ENCODE measurements at places on chromosomes 5 and 9.

DNA sequence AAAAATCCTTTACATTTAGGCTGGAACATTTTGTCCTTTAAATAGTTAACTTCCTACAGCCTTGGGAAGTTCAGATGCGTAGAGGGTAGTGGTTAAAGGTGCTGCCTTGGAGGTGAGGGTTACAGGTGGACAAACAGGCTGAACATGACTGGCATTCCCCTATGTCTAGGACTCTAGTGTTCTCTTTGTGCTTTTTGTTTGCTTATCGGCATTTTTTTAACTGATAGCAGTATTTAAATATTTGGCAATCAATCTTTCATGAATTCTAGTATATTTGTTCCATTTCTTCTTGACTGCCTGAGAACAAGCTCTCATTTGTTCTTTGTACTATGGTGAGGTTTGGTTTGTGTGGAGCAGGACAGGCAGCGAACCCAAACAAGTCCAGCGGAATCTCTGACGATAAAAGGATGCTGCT lies 307.6 kb downstream of the CTNND2 start:
- no peak for DNase-seq

GRCh38 chr5:84231433-84231832 lies 153.2 kb downstream of the EDIL3 start:
- no peak for DNase-seq

DNA sequence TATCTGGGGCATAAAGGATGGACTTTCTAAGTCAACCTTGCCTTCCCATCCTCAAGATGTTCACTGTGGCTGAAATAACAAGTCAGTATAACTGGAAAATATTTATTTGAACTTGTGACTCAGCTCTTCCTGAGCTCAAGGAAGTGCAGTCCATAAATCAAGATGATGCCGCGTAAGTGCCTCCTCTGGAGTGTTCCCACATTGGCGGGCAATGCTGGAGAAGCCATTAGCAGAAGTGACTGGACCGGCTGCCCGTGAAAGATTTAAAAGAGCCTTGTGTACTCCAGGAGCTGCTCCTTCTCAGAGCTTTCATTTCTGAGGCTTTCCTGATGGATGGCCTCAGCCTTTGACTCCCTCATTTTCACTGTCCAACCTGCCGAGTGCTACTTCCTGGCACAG lies 17.4 kb downstream of the TMOD1 start:
- DNase-seq: no peak

- no peak for DNase-seq
Measured at GRCh38 chr5:68659881-68660280, 433.9 kb upstream of the SLC30A5 start.

GRCh38 chr5:62386824-62387223 lies 16.9 kb downstream of the DIMT1 start:
- DNase-seq: no peak

GRCh38 chr5:2373631-2374030 lies 377.8 kb downstream of the IRX2 start:
- DNase-seq: no peak

- peak; percentile 25 for DNase-seq
Measured at GRCh38 chr5:37121027-37121426, 128.1 kb downstream of the CPLANE1 start.

GRCh38 chr9:14373336-14373666 lies 59.4 kb upstream of the NFIB start:
- no peak for DNase-seq

DNA sequence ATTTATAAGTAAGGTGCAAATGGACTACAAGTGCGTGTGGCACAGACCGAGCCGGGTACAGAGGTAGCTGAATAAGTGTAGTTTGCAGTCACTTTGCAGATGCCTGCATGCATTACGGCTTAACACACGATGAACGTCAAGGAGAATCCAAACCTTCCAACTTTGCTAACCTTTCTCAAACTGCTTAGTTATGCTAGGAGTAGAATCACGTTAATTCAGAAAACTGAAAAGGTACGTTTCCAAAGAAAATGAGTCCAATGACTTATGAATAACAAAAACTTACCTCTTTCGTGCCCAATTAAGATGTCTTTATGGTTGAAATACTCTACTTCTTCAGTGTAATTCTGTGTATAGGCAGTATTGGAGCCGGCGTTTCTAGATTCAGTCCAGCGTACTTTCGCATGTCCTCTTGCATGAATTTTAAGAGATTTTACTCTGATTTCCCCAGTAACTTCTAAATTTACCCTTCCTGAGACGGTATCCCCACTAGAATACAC lies 539 bp downstream of the ARRDC3 start:
- DNase-seq: no peak
